ENCODE measurements at places on chromosomes 4 and X.

GRCh38 chr4:566035-566434, 10.1 kb downstream of the TMEM271 start:
- DNase-seq, result no peak

- no peak for DNase-seq
These were observed 169.5 kb downstream of the TLL1 start for GRCh38 chr4:166042510-166043055.

DNA sequence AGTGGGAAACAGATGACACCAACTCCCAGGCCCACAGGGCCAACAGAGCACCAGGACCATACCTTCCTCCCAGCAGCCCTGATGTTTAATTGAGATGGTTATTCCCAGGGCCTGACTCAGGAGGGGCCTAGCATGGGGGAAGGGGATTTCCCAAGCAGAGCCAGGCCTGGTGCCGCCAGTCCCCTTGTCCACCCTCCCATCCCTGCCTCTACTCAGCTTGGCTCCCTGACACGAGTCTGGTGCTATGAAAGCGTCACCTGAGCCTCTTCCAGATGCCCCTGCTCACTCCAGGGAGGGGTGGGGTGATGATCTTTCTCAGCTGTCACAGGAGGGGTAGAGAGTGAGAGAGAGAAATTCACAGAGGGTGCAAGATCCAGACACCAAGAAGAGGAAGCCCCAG, 72.7 kb downstream of the EFNB1 start:
- DNase-seq, result no peak

GRCh38 chrX:13194291-13195103, 125.4 kb downstream of the ATXN3L start:
- no peak for DNase-seq

GRCh38 chr4:73895201-73896175, 26.3 kb downstream of the CXCL1 start:
- no peak for DNase-seq

- no peak for DNase-seq
These were observed 52.4 kb downstream of the MTMR8 start for GRCh38 chrX:64342811-64343210.

- no peak for DNase-seq
These were observed 208.8 kb upstream of the CLNK start for GRCh38 chr4:10893395-10893794.

DNA sequence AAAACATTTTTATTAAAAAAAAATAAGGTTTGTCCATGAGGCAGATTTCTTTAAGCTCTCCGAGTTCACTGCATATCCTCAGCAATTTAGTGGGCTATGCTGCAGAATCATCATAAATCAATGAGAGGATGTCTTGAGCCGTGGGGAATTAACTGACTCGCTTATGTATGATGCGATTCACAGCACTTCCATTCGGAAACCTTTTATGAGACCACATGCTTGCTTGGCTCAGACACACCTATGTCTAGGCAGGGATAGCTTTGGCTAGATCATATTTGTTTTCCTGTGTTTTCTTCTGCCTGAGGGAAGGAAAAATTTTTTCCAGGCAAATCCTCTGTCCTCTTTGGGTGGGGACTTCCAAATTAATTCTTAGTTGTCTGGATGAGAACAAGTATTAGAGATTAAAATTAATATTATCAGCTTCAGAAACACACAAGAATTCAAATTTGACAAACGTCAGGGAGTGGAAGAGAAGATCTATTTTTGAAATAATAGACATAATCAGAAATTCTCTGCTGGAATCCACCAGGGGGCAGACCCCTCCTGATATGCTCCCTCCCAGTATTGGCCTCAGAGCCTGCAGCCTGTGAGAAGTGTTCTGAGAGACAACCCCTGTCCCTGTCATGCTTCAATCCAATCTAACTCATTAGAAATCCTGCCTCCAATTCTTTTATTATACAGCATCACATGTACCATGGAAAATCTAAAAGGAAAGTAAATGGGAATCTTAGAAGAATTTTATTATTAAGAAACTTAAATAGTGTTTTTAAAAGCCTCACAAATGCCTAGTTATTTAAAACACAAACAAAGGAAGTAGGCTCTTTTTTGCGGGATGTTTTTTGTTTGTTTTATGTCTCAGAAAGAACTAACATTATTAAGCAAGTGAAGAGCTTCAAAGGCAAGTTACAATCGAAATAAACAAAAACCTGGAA, 345.1 kb upstream of the TACR3 start:
- DNase-seq, result peak; percentile 73

GRCh38 chrX:44099366-44099765, 126.2 kb upstream of the NDP start:
- no peak for DNase-seq

- DNase-seq, result no peak
These were observed 100.8 kb upstream of the EOLA2 start for GRCh38 chrX:150038986-150039599.

DNA sequence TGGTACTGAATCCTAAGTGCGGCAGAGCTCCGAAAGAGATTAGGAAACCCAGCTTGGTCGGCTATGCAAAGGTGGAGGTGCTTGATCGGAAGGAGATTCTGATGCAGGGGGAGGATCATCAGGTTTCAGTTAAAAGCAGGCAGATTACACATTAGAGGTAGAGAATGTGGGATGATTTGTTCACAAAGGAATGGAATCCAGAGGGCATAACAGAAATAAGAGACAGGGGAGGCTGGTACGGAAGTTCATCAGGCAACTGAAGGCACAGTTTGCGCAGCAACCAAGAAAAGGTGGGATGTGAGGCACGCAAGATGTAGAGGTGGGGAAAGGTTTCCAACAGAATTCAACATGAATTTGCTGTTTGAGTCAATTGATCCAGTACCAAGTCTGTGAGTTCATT, 424 bp upstream of the ZNF330 start:
- DNase-seq, result peak; percentile 56

- no peak for DNase-seq
These were observed 42.8 kb downstream of the HTT-AS start for GRCh38 chr4:3031357-3032082.

DNA sequence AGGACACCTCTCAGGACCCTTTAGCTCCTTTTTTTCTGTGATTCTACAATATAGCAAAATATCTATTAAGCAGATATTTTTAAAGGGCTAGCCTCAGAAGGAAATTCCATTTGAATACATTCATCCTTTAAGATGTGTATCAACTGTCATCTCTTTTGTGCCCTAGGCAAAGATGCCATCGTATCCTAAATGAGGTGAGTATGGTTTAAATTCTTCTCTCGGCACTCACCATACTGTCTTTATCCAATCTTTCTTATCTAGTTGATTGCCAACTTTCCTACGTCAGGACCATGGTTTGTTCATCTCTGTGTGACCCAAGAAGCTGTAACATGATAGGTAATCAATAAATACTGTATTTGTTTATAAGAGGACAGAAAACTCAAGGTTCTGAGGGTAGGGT, 176.0 kb downstream of the LDB2 start:
- DNase-seq, result no peak

- no peak for DNase-seq
These were observed 508.8 kb upstream of the AGA start for GRCh38 chr4:177951026-177951425.

- no peak for DNase-seq
These were observed 22.0 kb downstream of the MTMR1 start for GRCh38 chrX:150715184-150715583.

GRCh38 chr4:39706741-39707511, 9.0 kb downstream of the UBE2K start:
- DNase-seq, result no peak

DNA sequence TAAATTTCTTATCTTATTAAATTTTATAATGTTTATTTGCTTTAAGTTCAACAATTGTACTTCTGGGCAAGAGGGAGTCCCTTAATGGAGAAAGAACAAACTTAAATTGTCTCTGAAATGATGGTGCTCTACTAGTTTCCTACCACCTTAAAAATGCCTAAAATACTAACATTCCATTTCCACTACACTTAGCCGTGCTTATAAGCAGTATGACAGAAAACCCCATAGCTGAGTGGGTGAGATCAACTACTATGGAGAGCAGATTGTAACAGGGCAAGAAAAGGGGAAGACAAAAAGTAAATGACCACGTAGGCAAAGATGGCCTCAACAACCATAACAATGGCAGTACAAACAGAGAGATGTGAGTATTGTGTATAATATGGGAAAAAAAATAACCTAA, 35.0 kb downstream of the RFC1 start:
- DNase-seq, result no peak

- no peak for DNase-seq
These were observed 11.2 kb downstream of the DAPP1 start for GRCh38 chr4:99827857-99828256.

GRCh38 chr4:132572210-132572609, 576.9 kb upstream of the PCDH10 start:
- no peak for DNase-seq

DNA sequence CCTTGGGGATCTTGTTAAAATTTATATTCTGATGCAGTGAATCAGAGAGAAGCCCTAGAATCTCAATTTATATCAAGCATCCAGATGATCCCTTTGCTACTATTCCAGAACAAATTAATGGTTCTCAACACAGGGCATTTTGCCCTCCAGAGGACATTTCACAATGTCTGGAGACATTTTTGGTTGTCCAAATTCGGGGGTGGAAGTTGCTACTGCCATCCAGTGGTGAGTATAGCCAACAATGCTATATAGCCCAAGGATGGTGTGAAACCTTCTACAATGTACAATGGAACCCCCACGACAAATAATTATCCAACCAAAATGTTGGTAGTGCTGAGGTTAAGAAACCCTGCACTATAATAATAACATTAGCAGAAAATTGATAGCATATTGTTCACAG, 2440.0 kb downstream of the PCDH7 start:
- DNase-seq, result no peak

DNA sequence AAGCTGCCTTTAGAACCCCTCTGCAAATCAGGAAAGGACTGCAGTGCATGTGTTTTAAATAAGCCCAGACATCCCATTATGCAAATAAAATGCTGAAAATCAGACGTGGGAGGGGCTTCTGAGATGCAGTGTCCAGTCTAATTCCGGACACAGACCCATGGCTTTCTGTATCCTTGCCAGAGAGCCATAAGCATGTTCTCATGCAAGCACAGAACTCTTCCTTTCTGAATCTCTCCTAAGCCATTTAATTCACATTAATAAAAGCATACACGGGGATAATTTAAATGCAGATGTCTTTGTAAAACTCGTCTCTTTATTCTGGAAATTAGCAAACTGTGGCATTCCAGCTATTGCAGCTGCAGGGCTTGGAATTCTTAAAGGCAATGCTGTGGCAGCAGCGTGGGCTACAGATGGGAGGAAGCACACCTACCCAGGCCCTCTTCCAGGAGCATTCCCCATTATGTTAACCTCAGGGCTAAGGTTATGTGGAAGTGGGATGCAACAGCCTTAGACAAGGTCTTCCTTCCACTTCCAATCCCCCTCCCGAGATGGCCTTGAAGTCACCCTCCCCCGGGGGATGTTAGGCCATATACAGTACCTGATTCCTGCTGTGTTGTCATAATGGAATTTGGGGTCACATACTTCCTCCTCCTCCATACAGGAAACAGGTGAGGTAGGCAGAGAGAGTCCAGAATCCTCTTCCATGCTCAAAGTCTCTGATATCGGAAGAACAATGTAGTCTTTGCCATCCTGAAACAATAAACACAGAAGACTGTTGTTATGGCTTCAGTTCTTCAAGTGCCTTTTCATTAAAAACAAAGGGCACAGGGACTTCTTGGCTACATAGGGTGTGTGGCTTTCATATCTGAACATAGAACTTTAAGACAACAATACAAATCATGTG, 38.1 kb downstream of the KDR start:
- peak; percentile 44 for DNase-seq

DNA sequence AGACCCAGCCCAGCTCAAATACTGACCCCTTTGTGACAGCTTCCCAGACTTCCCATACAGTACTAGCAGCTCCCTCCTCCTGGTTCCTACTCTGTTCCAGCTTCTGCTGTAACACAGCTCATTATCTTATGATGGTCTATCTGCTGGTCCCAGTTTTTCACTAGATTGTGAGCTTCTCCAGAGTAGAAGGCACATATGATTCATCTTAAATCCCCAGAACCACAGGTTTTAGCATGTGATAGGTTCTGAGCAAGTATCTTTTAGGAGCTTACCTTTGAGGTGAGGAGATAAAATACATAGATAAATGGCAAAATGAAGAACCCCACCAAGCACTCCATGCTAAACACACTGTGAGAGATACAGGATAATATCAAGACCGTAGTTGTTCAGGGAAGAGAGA, 27.6 kb upstream of the ANXA3 start:
- no peak for DNase-seq

DNA sequence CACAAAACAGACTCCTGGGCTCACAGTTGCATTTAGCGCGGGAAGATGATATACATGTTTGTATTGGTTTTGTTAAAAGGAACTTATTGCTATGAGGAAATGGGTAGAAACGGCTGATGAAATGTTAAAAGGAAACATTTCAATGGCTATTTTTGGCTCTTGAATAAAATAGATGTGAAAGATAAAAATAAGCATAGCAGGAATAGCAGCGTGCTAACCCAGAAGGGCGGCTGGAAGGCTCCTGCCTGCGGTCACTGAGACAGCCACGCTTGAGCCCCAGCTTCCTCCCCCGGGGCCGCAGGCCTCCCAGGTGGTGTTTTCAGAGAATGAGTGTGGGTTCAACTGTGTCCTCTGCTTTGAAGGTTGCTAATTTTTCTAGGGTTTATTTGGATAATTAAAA, 35.0 kb upstream of the CLCN4 start:
- DNase-seq, result no peak

DNA sequence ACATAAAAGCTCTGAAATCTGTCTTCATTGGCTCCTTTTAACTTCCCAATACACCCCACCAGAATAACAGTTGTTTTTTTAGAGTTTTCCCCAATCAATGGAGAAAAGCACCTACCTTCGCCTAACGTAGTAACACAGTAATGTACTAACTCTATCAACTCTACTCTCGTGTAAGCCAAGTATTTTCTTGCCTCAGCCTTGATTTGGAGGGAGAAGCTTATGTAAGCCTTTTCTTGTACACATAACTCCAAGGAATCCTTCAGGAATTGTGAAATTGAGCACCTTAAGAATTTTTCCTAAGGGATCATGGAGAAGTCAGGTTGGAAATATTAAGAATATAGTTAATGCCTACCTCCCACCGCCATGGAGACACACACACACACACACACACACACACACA, 181.2 kb downstream of the RAPGEF2 start:
- no peak for DNase-seq

GRCh38 chr4:127261476-127261875, 371.3 kb upstream of the INTU start:
- no peak for DNase-seq

All from midbrain (tissue), 1 donor.